ENCODE measurements at places on chromosomes 11 and 22. TPM values are rescaled to one million over a fixed set of nuclear protein-coding genes. Genes with fewer than 3 reads are reported as not detected.

DNA sequence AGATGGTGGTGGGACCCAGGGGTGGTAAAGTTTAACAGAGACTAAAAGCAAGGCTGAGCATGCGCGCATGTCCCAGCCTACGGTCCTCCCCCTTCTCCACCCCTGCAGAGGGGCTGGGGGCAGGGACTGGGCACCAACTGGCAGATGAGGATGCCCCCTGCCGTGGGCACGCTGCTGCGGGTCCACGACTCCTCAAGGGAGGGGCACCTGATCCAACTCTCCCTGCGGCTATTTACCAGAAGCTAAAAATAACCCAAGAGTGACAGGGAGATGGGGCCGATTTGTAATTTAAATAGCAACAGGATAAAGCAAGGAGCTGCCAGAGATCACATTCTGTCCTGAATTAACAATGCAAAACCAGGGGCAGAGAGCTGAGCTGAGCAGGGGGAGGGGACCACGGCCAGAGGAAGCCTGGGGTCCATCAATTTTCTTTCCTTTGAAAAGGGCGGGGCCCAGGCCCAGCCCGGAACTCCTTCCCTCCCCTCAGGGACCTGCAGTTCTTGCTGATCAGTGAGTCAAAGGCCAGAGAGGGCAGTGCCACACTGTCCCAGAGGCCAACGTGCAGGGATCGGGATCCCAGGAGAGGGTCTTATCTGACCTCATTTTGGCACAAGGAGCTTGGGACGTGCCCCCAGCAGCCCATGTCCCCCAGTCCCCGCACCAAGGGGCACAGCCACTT lies 8.1 kb upstream of the DGKZ start:
- peak; percentile 89 for DNase-seq
- H3K4me3 ChIP-seq, result no peak overlapping the region
- H3K27me3 ChIP-seq, result no peaks in the 10 kb centered on the region

GRCh38 chr11:107707807-107708206 lies 4.0 kb downstream of the SLN start:
- H3K4me3 ChIP-seq, result no peak overlapping the region
- no peaks in the 10 kb centered on the region for H3K27me3 ChIP-seq
- no peak for DNase-seq
- H3K27ac ChIP-seq, result no peak overlapping the region
- H3K36me3 ChIP-seq, result no peaks in the 10 kb centered on the region
- H3K4me1 ChIP-seq, result no peaks in the 10 kb centered on the region

DNA sequence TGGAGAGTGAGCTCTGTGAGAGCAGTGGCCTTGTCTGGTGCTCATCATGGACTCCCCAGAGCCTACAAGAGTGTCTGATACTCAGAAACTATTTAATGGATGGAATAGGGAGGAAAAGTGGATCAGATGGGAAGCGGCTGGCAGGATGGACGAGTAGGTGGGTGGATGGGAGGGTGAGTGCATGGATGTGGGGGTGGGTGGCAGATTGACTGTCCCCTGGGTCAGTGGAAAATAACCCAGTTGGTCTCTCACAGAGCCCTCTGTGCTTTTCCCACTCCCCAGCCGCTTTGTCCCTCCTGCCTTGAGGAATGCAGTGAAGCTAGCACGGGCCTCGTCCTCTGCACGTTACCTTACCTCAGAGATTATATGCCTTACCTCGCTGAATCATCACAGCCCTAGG lies 5.9 kb downstream of the SPI1 start:
- H3K4me3 ChIP-seq, result no peak overlapping the region
- H3K27me3 ChIP-seq, result no peaks in the 10 kb centered on the region
- H3K36me3 ChIP-seq, result no peaks in the 10 kb centered on the region
- no peak for DNase-seq
- H3K27ac ChIP-seq, result no peak overlapping the region

The MRGPRX4 gene
- total RNA-seq, result not detected

GRCh38 chr22:20247010-20247505 lies 21.1 kb downstream of the RTN4R start:
- H3K36me3 ChIP-seq, result no peaks in the 10 kb centered on the region
- H3K4me1 ChIP-seq, result peaks cover 34% of the 10 kb centered on the region
- DNase-seq, result no peak
- H3K4me3 ChIP-seq, result no peak overlapping the region
- H3K27ac ChIP-seq, result no peak overlapping the region
- no peaks in the 10 kb centered on the region for H3K27me3 ChIP-seq

The IZUMO1R gene
- total RNA-seq, result not detected

DNA sequence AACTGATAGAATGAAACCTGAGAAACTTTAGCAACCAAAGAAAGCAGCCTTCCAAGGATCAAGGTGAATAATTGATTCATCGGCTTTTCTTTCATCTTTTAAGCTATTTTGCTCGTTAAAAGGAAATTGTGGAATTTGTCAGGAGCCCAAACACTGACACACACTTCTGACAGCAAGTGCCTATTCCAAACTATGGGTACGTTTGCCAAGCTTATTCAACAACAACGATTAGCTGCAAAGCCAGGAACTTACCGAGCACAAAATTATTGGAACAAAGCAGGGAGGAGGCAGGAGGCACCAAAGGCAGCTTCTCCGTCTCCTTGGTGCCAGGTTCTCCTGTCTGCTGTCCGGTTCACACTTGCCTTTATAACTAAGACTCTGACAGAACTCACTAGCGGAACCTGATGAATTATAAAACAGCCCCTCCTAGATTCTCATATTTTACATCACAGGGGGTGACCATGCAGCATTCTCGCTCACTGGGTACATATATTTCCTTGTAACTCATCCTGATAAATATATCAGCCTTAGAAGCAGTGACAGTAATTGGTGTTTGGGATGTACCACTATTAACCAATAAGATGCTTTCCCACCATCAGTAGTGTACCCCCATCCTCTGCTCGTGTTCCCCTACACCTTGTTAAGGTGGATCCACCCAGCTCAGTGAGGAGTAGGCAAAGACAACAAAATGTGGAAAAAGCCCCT lies 395.9 kb upstream of the CCDC90B start:
- H3K36me3 ChIP-seq, result peaks cover 13% of the 10 kb centered on the region
- H3K4me1 ChIP-seq, result peaks cover 68% of the 10 kb centered on the region
- peak; percentile 39 for DNase-seq
- peak overlapping the region; percentile 43 for H3K4me3 ChIP-seq
- H3K27ac ChIP-seq, result peak overlapping the region; percentile 66
- no peaks in the 10 kb centered on the region for H3K27me3 ChIP-seq

DNA sequence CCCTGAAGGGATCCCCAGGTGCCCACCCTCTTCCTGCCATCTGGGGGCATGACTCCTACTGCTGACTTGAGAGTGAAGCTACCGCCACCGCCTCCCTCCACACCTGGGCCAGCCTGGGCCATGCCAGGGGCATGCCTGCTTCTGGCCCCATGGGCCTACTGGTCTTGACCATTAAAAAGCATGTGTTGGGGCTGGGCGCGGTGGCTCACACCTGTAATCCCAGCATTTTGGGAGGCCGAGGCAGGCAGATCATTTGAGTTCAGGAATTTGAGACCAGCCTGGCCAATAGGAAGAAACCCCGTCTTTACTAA lies 37.7 kb upstream of the CCDC188 start:
- no peak for DNase-seq
- H3K27me3 ChIP-seq, result no peaks in the 10 kb centered on the region
- no peak overlapping the region for H3K27ac ChIP-seq
- H3K36me3 ChIP-seq, result no peaks in the 10 kb centered on the region

GRCh38 chr11:101707477-101707876 lies 123.7 kb upstream of the TRPC6 start:
- no peaks in the 10 kb centered on the region for H3K4me1 ChIP-seq
- H3K4me3 ChIP-seq, result no peak overlapping the region
- H3K27me3 ChIP-seq, result no peaks in the 10 kb centered on the region

DNA sequence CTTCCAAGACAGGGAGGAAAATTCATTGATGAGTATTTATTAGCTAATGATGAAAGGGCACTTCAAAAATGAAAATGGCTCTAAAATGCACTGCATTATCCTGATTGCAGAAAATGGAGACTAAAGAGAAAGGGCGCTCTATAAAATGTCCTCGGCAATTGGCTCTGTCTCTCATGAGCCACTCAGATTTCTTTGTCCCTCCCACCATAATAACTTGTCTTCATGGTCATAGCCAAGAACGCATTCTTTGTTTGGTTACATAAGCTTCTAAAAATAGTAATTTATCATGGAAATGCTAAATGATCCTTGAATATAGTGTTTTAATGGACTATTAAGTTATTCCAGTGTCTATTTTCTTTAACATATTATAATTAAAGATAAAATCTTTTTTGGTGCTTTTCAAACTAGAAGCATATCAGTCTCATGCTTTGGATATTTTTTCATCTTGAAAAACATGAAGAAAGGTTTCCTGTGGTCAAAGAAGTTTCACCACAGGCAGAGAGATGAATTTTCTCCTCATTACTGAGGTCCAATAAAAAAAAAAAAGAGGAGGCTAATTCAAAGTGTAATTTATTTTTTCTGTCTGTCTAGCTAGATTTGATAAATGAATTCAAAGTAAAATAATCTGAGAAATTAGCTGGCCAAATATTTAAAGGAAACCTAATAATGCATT lies 238.1 kb upstream of the BLID start:
- H3K27ac ChIP-seq, result no peak overlapping the region
- no peak for DNase-seq
- H3K4me3 ChIP-seq, result no peak overlapping the region
- no peaks in the 10 kb centered on the region for H3K36me3 ChIP-seq

DNA sequence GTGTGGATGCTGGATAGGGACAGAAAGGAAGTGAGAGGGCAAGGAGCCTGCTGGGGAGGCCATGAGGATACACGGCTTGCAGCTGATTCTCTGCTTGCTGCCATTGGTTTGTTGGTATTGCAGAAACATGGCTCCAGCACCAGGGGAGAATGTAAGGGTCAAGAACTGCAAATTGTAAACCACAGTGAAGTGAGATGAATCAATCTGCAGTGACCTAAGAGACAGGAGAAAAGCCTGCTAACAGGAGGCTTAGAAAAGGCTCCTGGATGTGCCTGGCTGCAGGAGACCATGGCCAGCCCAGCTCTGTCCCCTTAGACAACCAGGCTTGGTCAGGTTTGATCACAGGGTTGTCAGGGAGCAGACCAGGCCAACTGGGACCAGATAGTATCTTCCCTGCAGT lies 233.7 kb upstream of the CADM1 start:
- no peak overlapping the region for H3K4me3 ChIP-seq
- DNase-seq, result no peak
- no peaks in the 10 kb centered on the region for H3K36me3 ChIP-seq
- H3K27me3 ChIP-seq, result no peaks in the 10 kb centered on the region
- no peaks in the 10 kb centered on the region for H3K4me1 ChIP-seq

DNA sequence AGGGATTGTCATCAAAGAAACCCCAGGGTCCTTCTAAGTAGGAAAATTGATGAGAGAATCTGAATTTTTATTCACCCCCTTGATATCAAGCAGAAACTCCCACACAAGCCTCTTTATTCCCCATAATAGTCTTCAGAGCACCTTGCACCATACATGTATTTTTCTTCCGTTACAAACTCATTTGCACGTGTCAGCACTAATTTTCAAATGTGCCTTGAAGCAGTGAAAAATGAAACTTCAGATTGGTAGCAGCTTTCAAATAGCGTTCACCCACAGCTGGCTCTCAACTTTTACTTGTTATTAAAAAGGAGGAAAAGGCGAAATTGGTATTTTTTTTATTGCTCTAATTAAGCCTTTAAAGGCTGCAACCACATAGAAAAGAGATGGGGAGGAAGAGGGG lies 343.0 kb upstream of the TENM4 start:
- no peak for DNase-seq
- H3K4me1 ChIP-seq, result no peaks in the 10 kb centered on the region
- no peak overlapping the region for H3K27ac ChIP-seq
- H3K27me3 ChIP-seq, result no peaks in the 10 kb centered on the region

GRCh38 chr11:47981667-47982404 lies 1.5 kb downstream of the PTPRJ start:
- H3K27ac ChIP-seq, result peak overlapping the region; percentile 54
- no peaks in the 10 kb centered on the region for H3K27me3 ChIP-seq
- no peak for DNase-seq
- peaks cover 7% of the 10 kb centered on the region for H3K4me1 ChIP-seq
- H3K36me3 ChIP-seq, result no peaks in the 10 kb centered on the region

DNA sequence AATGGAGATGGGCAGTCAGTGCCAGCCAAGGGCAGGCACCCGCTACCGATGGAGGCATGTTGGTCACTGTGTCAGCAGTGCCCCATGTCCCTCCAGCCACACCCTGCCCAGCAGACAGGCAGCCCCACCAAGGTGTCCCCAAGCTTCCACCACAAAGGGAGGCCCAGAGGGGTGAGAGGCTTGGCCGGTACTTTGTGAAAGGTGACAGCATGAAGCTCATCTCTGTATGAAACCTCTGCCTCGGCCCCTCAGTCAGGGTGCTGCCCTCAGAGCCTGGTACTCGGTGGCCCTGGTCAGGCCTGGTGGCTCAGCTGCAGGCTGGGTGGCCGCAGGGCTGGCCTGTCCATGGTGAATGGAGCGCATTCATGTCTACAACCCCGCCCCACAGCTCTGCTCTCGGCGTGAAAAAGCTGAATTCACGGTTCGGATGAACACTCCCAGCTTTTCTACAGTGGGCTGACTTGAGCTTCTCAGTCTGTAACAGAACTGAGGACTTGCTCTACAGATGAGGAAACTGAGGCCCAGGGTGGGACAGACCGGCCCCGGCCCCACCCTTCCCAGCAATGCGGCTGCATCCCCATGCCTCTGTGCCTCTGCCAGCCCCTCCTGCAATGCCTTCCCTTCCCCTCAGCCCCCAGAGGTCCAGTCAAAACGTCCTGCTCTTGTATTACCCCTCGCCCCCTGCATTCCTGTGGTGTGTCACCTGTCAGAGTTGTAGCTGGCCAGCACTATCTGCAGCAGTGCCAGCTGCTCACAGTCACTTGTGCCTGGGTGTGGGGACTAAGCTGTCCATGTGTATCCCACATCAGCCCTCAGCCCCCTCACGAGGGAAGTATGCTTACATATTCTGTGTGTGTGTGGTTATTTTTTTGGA lies 27.7 kb downstream of the RSPH14 start:
- no peaks in the 10 kb centered on the region for H3K27me3 ChIP-seq
- no peak overlapping the region for H3K4me3 ChIP-seq
- H3K27ac ChIP-seq, result no peak overlapping the region
- no peaks in the 10 kb centered on the region for H3K36me3 ChIP-seq
- no peak for DNase-seq

The PRR5 gene
- 15.6 TPM for total RNA-seq

GRCh38 chr22:49427941-49428340 lies 399.7 kb downstream of the BRD1 start:
- H3K27me3 ChIP-seq, result no peaks in the 10 kb centered on the region
- H3K4me1 ChIP-seq, result no peaks in the 10 kb centered on the region

The TSPAN32 gene
- total RNA-seq, result not detected

The POU2AF2 gene
- total RNA-seq, result not detected

- no peaks in the 10 kb centered on the region for H3K36me3 ChIP-seq
- no peak overlapping the region for H3K27ac ChIP-seq
- no peak for DNase-seq
- no peak overlapping the region for H3K4me3 ChIP-seq
These were observed 106.4 kb downstream of the EHF start for GRCh38 chr11:34727228-34727737.

DNA sequence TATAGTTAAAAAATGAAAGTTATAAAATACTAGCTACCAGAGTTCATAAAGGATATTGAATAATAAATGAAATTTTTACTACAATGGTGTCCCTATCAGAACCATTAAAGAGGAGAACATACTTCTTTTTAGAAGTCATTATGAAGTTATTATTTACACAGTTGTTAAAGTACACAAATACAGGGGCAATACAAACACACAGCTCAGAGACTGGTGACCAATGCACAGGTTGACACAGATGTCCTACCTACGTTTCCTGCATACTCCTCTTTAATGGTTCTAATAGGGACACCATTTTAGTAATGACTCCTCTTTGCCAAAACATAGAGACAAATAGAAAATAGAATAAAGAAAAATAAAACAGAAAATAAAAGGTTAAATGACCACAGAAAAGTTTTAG lies 10.1 kb downstream of the NLRP10 start:
- H3K4me3 ChIP-seq, result no peak overlapping the region
- H3K36me3 ChIP-seq, result no peaks in the 10 kb centered on the region
- no peak overlapping the region for H3K27ac ChIP-seq
- no peaks in the 10 kb centered on the region for H3K27me3 ChIP-seq

Measured in A673 (cell line).